Activated T-helper 1 cell treated with Interleukin-2 at 50 U/mL for 16 hours (primary cell): ENCODE measurements at places on chromosomes 6 and 20.
A peak's percentile ranks its signal among the peaks of the same experiment; 100 is the strongest.

DNA sequence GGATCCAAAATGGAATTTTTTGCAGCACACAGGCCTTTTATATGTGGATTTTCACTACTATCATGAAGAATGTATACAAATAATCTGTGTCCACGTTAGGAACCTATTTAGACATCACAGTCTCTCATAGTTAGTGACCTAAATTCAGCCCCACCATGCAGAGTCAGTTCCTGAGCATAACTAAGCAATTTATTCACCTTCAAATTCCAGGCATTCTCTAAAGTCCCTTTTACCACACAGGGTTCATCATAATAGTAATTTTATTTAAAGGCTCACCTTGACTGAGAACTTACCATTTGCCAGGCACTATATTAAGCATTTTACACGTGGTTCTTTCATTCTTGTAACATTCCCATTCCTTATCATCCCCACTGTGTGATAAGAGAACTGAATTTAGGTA is 353.8 kb downstream of the ARHGAP18 start:
- no peak for DNase-seq

GRCh38 chr20:43723186-43723585 is 3.6 kb downstream of the GTSF1L start:
- no peak for DNase-seq

GRCh38 chr6:22583230-22583629 is 13.9 kb downstream of the HDGFL1 start:
- DNase-seq, result no peak

GRCh38 chr6:164505425-164505824 is 804.0 kb downstream of the C6orf118 start:
- no peak for DNase-seq

GRCh38 chr6:110270165-110270564 is 88.0 kb downstream of the METTL24 start:
- DNase-seq, result no peak

- no peak for DNase-seq
Observed at GRCh38 chr20:15039088-15039752, 701.8 kb upstream of the FLRT3 start.

- no peak for DNase-seq
Observed at GRCh38 chr20:60869087-60869486, 383.0 kb upstream of the CDH4 start.

DNA sequence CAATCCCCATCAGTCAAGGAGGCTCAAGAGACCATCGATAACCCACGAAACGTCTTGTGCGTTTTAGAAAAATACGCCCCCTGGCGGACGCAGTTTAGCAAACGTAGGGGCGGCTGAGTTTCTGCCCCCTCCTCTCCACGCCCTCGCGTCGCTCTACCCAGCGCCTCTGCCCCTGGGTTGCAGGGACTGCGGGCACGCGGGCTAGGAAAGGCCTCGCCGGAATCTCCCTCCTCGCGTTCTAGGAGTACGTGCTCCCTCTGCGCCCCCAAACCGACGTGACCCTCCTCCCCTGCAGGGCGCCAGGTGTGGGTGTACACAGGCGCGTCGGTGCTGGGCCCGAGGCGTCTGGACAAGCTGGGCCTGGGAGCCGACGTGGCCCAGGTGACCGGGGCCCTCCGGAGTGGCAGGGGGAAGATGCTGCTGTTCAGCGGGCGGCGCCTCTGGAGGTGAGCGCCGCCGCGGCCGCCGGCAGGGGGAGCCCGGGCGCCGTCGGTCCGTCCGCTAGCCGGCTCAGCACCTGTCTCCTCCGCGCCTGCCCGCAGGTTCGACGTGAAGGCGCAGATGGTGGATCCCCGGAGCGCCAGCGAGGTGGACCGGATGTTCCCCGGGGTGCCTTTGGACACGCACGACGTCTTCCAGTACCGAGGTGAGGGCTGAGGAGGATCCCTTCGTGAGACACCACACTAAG is 5.3 kb downstream of the MMP9 start:
- DNase-seq, result peak; percentile 50

- DNase-seq, result no peak
Observed at GRCh38 chr6:25320459-25320858, 41.3 kb downstream of the CARMIL1 start.

GRCh38 chr6:32967151-32968091 is 973 bp upstream of the BRD2 start:
- no peak for DNase-seq

DNA sequence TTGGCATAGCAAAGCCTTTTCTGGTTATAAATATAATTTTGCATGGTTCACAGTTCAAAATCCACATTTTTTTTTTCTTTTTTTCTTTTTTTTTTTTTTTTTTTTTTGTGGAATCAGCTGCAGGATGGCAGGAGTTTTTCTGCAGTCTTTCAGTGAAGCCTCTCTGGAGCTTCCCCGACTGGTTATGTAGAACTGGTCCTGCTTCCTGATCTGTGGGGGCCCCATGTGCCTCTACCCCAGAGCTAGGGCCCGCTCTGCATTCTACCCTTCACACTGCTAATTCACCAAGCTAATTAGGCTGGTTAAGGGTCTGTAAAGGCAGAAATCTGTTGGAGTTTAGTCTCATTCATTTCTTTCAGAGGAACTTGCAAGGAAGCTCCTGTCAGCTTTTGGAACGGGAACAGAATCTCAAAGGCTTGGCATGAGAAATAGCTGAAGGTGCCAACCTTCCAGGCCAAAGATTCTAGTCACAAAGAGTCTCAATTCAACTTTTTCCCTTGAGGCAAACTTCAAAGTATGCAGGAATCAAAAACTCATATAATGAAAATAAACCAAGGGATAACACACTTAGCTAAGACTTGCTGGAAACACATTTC is 45.5 kb downstream of the HMGN3 start:
- no peak for DNase-seq

GRCh38 chr20:58580474-58580835 is 65.3 kb upstream of the APCDD1L start:
- no peak for DNase-seq

DNA sequence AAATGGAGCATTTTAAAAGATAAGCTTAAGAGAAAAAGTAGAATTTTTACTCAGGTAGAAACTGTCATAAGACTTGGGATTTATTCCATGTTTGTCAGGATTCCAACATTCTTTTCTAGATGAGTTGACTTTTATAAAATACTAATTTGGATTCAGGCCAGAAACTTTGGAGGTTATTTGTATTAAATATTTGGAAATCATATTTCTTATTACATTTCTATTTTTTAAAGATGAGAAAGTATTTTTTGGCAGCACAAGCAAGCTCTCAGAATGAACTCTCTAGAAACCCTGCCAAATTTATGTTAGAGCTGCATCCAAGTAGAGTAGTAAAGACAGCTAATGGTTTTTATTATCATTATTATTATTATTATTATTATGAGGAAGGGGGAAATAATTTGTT is 1014.9 kb upstream of the GJE1 start:
- no peak for DNase-seq

- no peak for DNase-seq
Observed at GRCh38 chr6:42363926-42364849, 87.5 kb downstream of the TRERF1 start.

GRCh38 chr20:48706116-48706656 is 121.6 kb downstream of the PREX1 start:
- no peak for DNase-seq

DNA sequence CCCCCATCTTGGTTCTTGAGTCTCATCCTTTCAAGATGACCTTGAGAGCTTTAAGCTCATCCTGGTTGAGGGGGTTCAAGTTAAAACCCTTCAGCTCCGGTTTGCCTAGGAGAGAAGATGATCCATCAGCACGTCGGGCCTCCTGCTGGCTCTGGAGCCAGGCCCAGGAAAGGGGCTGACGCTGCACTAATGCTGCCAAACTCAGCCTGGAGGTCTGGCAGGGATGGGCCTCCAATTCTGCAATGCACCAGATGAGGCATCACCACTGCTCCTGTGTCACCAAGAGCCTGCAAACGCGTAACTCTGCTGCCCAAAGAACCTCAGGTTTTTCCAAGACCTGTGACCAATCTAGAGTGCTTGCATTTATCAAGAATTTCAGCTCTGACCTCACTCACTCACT is 6.1 kb downstream of the PDRG1 start:
- DNase-seq, result no peak

- no peak for DNase-seq
Observed at GRCh38 chr6:111600588-111601445, 4.9 kb downstream of the TRAF3IP2 start.

DNA sequence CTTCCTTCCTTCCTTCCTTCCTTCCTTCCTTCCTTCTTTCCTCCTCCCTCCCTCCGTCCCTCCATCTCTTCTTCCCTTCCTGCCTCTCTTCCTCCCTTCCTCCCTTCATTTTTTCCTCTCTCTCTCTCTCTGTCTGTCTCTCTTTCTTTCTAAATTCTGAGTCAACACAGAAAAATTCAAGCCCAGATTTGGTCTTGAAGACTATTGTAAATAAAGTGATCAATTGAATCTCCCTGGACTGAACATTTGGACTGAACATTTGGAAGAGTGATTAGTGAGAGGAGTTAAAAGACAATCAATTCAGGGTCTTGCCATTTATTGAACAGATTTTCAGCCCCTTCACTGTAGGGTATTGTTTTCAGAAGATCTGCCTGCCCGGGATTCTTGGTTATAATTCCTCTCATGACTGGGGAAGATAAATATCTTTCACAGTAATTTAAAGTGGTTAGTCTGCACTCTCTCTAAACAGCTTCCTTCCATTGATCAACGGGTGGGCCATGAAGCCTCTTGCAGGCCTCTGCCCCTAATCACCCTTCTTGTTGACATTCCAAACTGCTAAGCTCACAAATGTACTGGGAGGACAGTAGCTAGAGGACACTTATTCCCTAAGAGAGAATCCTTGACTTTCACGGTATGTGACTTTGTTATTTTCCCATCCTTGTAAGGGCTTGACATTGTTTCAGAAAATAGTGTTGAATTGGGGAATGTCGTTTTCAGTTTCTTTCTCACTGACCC is 101.7 kb upstream of the BMP2 start:
- DNase-seq, result no peak

GRCh38 chr6:163438940-163439335 is 24.4 kb downstream of the QKI start:
- no peak for DNase-seq

DNA sequence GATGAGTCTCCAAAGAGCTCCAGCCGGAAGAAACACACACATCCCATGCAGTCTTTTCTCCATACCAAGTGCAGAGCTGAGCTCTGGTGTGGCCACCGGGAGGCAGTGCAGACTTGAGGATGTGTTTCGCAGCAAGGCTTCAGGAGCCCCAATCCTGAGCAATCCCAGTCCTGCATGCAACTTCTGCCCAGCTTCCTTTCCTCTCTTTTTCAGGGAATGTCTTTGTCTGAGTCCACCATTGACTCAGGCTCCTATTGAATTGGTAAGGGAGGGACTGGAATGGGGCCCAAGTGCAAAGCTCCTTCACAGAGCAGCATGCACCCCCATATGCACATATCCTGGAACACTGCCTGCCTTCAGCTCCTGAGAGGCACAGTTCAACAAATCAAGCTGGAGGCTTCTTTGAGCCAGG is 50.5 kb upstream of the ASIP start:
- DNase-seq, result no peak

- no peak for DNase-seq
Observed at GRCh38 chr20:60011512-60012507, 53.6 kb downstream of the CDH26 start.

DNA sequence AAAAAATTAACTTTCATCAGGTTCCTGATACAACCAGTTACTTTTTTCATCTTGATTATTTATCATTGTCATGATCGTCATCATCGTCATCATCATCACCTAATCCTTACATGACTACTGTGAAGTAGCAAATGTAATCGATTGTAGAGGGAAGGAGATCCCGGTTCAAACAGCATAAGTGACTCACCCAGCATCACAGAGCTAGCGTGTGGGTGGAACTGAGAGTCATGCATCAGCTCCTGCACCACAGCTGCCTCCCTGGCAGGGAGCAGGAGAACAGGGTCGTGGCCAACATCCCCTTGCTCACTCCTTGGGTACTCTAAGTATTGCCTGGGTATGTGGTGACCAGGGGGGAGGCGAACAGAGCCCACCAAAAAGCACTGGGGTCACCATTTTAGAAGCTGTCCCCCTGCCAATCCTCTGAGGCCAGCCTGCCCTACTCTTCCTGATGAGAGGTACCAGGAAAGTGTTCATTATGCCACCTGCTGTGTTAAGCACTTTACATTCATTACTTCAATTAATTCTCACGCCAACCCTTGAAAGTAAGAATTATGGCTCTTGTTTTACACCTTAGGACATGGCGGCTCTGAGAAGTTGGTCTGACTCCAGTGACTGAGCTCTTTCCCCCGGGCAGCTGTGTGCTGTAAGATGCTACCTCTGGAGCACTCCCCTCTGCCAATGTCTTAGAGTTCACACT is 425.2 kb downstream of the CD83 start:
- DNase-seq, result no peak

DNA sequence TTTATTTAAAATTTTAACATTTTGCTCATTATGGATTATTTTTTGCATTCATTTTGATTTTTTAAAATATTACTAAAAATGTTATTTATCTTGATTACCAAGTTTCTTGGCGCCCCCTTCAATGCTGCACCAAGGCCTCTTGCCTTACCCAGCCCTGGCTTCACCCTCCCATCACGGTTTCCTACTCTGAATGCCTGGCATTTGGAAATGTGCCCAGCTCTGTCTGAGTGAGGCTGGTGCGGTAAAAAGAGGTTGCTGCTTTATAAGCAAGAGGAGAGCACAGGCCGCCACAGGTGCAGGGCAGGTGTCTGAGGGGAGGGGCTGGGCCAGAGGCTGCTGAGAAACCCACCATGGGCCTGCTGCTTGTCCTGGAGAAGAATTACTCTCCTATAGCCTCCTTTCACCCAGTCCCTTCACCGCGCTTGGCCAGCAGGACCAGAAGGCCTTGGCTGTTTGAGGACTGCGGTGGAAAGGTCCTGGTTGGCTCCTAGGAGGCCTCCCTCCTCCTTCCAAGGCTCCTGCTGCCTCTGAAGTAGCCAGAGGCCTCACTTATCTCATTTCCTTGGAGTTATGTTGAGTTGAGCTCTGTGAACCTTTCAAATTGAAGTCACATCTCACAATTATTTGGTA is 62.6 kb downstream of the BANF2 start:
- DNase-seq, result no peak
